Kidney capillary endothelial cell (primary cell): ENCODE measurements at places on chromosomes 1 and 21.
A peak's percentile ranks its signal among the peaks of the same experiment; 100 is the strongest.

DNA sequence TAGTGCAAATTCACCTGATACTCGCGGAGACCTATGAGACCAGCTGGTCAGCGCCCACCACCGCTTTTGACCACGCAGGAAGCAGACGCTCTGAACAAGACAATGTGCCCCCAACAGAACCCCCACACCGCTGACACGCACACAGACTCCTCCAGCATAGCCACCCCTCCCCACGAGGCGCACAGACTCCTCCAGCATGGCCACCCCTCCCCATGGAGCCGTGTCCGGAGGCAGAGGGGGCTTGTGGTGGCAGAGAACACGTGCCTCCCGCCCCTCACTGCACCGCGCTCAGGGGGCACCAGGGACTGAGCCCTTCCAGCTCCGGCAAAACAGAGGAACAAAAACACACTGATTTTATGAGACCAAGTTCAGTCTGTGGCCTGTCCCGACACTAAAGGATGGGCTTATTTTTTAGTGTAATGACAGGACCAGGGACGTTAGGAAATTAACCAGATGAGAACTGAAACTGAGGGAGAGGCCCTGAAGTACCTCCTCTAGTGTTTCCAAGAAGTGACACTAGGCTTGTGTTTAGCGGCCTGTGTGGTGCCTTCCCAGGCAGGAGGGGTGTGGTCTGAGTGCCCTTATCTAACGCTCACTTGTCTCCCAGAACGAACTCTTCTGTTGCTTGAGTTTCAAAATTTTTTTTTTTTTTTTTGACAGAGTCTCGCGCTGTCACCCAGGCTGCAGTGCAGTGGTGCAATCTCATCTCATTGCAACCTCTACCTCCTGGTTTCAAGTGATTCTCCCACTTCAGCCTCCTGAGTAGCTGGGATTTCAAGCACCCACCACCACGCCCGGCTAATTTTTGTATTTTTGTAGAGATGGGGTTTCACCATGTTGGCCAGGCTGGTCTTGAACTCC lies 10.0 kb upstream of the AGPAT3 start:
- no peak for DNase-seq

DNA sequence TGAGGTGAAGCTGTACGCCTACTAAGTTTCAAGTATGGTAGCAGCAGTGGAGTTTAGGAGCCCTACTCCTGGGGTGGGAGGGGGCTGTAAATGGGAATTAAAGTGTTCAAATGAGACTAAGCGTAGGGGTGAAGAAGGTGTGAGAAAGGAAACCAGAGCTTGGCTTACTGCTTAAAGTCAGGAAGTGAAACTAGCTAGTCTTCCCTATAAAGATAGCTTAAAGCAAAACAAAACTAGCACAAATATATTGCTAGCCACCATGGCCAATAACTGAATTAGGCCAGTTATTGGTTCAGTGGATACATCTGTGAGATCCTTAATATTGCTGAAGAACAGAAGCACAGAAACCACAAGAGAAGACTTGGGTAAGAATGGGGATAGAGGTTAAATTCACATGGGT lies 492.2 kb upstream of the PKN2 start:
- no peak for DNase-seq

DNA sequence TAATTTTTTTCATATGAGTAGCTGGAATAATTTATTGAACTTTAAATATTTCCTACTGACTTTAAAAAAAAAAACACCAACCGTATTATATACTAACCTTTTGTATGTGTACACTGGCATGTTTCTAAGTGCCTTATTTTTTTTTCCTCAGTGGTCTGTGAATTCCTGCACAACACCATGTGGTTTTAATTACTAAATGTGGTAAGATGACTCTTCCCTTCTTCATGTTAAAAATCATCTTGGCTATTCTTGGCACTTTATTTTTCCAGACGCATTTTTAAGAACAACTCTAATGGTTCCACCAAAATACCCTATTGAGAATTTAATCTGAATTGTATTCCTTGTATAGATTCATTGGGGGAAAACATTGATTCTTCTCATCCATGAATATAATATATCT lies 28.4 kb downstream of the PPP2R5A start:
- no peak for DNase-seq

DNA sequence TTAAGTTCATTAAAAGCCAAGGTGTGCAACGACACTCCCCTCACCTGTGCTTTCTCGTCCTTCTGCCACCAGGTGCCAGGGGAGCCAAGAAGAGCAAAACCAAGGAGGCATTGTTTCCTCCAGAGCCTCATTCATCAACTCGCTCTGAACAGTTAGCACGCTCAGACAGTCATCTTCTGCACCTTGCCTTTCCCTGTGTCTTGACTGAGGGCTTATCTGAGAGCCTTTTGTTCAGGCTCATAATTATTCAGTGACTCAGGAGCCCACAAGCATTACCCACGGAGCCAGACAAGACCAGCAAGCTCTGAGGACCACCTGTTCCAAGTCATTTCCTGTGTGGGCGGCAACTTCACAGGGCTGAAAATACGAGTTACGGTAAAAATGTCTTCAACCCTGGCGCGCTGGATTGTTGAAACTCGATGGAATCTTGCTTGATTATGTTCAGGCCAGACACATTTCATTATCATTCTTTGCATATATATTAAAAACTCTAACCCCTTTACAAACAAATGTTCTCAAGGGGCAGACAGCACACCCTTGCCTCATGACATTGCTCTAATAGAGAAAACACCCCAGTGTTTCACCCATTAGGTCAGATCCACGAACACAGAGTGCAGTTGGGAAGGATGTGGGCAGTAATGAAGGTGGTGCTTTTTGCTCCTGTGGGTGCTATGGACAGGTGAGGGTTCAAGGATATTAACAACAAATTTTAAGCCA lies 89.7 kb upstream of the RUNX1 start:
- DNase-seq = no peak

DNA sequence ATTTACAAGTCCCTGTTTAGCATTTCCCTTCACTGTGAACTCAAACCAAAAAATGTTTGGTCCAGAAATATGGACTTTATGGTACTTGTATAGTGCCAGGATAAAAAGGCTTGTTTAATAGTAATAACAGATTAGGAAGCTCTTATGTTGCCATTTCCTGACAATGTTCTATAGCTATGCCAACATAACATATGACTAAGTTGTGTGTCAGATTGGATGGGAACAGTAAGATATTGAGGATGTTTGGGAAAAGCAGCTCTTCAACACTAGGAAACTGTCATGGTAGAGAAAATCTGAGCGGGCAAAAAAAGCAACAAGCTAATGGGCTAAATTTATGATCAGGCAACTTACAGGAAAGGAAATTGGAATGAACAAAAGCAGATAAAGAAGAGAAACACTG lies 287.1 kb upstream of the ADGRL4 start:
- DNase-seq = peak; percentile 77

- DNase-seq = no peak
Observed at GRCh38 chr1:100440075-100440809, 87.9 kb downstream of the CDC14A start.

- DNase-seq = no peak
Observed at GRCh38 chr1:192974701-192975100, 84.5 kb downstream of the UCHL5 start.

GRCh38 chr1:44812822-44813543 lies 4.7 kb downstream of the BTBD19 start:
- DNase-seq = no peak

DNA sequence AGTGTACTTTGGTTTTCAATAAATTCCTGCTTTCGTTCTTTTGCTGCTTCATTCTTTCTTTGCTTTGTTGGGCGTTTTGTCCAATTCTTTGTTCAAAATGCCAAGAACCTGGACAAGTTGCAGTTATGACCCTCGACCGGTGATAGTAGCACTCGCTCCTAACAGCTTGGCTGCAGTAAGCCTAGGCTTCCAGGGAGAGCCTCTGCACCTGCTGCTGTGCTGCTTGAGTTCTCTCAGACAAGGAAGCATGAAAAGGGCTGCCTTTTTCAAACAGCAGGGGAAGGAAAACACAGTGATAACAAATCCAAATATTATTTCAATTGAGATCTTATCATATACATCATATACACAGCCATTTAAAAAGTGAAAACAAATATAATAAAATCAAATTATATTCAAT lies 12.8 kb upstream of the RIPK4 start:
- no peak for DNase-seq

GRCh38 chr1:155989242-155990004 lies 11.1 kb upstream of the ARHGEF2 start:
- DNase-seq = peak; percentile 70

- no peak for DNase-seq
Observed at GRCh38 chr1:151799179-151800022, 5.8 kb downstream of the LINGO4 start.

- DNase-seq = no peak
Observed at GRCh38 chr1:160550572-160551034, 27.5 kb upstream of the SLAMF6 start.

DNA sequence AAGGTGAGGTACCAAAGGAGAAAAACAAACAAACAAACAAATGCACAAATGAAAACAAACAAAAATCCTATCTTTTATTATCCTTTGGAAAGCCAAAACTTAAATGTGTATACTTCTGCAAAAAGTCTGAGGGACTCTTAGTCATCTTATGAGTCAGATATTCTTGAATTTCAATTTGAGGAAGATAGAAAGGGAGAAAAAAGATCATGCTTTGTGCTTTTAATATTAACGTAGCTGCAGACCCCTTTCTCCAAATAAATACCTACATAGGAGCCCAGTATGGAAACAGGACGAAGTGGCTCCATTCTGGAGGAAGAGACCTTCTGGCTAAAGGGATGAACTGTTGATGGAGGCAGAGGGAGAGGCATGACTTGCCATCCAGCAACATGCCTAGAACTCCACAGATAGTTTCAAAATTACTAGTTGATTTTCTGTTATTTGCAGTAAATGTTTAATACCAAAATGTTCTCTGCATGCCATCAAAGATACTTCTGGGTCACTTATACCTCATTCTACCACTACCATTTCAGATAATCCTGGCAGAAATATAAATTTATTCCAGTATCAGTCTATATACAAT lies 25.4 kb downstream of the NUP210L start:
- DNase-seq = no peak

GRCh38 chr1:121516234-121516967 lies 331.6 kb downstream of the SRGAP2C start:
- DNase-seq = no peak

DNA sequence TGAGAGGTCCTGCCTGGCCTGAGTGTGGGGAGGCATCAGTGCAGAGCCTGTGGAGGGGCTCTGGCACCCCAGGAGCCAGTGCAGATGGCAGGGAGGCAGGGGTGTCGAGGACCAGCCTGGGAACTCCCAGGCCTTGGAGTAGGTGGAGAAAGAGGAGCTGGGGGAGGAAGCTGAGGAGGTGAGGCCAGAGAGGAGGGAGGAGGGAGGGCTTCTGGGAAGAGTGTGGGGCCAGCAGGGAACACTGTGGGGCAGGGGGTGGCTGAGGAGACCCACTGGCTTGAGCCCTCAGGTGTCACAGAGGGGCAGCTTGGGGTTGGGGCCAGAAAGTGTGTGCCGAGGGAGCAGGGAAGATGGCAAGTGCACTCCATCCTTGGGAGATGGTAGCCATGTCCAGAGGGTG lies 3.8 kb downstream of the COQ8A start:
- no peak for DNase-seq
